Activated CD8-positive, alpha-beta memory T cell treated with anti-CD3 and anti-CD28 coated beads, Interleukin-2, amount 10 ng/mL, durations not matched to agents 7 days and 5 days (primary cell): ENCODE measurements at places on chromosomes 6 and 20. TPM values are rescaled to one million over a fixed set of nuclear protein-coding genes. Genes with fewer than 3 reads are reported as not detected.

DNA sequence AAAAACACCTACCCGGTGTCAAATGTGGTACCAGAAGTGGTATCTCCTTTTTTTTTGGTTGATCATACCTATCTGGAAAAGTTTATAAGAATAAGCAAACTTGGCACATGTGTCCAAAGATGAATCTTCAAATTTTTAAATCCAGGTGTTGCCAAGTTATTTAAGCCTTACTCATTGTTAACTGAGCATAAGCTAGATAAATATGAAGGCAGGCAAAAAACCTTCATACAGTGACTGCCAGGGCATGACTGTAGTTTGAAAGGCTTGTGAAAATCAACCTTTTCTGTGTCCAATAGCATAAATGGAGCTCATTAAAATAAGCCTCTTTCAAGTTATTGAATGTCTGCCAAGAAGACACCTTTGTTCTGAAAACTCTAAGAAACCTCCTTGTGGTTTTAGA is 699.2 kb downstream of the DOK5 start:
- H3K27ac ChIP-seq = no peak overlapping the region
- no peak overlapping the region for H3K4me3 ChIP-seq
- no peaks in the 10 kb centered on the region for H3K36me3 ChIP-seq
- DNase-seq = no peak
- H3K4me1 ChIP-seq = no peaks in the 10 kb centered on the region
- no peaks in the 10 kb centered on the region for H3K27me3 ChIP-seq

The EYS gene
- not detected for total RNA-seq

The ARMH2 gene
- 0.41 TPM for total RNA-seq

- no peaks in the 10 kb centered on the region for H3K4me1 ChIP-seq
- no peak overlapping the region for H3K4me3 ChIP-seq
- no peaks in the 10 kb centered on the region for H3K36me3 ChIP-seq
- peaks cover 17% of the 10 kb centered on the region for H3K27me3 ChIP-seq
- no peak overlapping the region for H3K27ac ChIP-seq
- DNase-seq = no peak
Measured at GRCh38 chr6:3305216-3305565, 46.4 kb downstream of the PSMG4 start.

- H3K4me1 ChIP-seq = peaks cover 64% of the 10 kb centered on the region
- no peak for DNase-seq
- H3K4me3 ChIP-seq = peak overlapping the region; percentile 98
Measured at GRCh38 chr6:106090001-106090400, 3.9 kb downstream of the PRDM1 start.
